ENCODE measurements at places on chromosomes 1 and 21.

- DNase-seq: no peak
Observed at GRCh38 chr1:211035821-211036380, 98.0 kb downstream of the KCNH1 start.

DNA sequence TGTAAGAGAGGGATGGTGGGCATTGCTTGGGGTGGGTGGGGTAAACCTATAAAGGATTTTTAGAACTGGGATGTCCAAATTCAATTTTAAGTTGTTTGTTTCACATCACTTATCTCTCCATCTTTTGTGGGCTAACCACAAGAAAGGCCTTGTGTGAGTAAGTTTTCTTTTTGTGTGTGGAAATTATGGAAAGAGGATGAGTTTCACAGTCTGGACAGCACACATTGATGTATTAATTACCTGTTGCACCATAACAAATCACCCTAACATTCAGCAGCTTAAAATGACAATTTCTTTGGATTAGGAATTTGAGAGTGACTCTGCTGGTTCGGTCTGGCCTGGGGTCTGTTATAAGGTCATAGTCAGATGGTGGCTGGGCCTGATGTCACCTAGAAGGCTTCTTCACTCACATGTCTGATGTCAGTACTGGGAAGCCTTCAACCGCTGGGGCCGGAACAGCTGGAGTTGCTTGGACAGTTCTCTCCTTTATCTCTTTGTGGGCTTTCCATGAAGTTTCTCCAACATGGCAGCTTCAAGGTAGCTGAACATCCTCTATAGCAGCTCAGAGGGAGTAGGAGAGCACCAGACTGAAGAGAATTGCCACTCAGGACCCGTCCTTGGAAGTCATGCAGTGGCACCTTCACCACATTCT is 2.0 kb upstream of the COL9A2 start:
- DNase-seq: no peak

DNA sequence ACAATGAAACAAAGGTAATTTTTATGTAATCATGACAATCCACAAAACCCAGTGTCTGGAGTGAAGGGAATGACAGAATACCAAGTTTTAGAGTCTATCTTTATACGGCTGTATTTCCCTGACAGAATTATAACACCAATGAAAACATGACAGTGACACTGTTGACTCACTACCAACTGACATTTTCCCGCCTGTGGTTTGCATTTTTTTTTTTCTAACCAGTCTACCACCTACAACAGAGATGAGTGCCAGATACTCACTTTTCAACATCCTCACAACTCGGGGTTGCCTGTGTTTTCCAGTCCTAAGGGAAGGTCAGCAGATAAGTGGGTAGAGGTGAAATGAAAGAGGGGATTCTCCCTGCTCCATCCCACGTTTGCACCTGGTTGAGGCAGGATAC is 118.9 kb downstream of the KCNJ6 start:
- no peak for DNase-seq

DNA sequence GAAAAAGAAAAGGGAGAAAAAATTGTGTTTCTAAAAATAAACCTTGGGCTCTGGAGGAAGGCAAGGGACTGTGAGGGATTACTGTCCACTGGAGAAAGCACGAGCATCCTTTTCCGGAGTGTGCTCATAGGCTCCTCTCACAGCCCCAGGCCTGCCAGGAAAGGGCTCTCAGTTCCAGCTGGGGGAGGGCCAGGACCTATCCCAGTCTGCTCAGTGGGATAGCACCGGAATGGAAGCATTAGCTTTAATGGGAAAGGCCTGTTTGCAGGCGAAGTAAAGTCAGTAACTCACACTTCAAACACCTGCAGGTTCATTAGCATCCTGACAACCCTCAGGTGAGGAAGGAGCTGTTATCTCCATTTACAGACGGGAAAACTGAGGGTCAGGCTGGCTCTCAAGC is 113.9 kb upstream of the USP24 start:
- no peak for DNase-seq

GRCh38 chr1:115492880-115493279 is 148.9 kb upstream of the VANGL1 start:
- no peak for DNase-seq

DNA sequence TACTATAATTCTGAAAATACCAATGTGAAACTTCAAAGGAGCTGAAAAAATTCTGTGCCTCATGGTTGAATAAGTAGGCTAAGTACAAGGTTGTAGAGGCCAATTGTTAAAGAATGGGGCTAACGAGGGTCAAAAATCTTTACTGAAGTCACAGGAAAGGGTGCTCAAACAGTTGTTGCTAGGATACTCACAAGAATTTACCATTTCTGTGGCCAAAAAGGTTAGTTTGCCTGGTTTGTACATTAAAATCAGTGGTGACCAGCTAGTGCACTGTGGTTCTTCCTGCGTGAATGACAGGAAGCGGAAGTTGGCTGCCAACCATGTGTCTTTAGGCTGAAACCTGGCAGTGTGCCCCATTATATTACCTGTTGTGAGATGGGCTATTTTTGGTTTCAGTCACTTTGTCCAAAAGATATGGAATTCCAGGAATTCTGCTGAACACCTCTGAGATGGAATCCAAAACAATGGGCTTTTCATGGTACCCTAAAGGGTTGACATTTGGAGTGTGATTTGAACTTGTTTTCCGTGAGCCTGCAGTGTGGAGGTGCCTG is 13.5 kb downstream of the MAP3K21 start:
- DNase-seq: no peak

DNA sequence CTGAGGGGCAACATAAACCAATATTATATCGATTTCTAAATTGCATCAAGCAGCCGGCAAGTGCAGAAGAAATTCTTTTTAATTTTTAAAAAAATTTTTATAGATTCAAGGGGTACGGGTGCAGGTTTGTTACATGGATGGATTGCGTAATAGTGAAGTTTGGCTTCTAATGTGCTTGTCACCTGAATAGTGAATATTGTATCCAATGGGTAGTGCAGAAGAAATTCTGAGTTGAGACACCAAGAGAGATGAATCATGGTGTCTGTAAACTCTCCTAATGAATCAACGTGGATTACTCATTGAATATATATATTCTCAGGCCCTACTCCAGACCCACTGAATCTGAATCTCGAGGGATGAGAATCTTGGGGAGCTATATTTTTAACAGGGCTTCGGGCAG is 253.7 kb upstream of the FOXD3 start:
- DNase-seq: no peak

DNA sequence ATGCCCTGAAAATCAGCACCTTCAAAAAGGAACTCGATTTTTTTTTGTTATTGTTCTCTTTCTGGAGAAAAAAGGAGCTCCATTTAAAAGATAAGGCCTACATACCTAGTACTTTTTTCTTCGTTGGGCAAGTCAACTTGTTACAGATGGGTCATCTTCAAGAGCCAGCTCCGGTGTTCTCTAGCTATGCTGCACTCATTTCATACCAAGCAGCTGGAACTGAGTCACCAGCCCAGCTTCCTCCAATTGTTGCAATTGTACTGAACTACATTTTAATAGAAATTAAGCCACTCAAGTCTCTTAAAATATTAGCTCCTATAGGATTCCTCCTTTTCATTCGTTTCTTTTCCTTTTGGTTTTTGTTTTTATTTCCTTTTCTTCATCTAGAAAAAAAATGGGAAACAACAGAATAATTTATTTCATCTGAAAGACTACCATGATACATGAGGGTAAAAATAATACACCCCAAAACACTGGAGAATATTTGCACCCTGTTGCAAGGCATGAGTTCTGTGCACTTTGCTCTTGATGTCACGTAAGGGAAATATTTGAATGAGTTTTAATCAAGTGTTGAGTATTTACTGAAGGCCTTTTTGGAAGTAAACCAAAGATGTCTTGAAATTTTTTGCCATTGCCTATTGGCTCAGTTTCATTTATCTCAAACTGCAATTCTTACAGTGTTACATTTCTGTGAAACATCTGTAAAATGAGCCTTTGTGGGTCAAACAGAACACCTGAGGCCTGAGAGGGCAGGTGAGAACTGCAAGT is 60.5 kb downstream of the CLIC4 start:
- no peak for DNase-seq

- DNase-seq: no peak
Observed at GRCh38 chr1:178849918-178850317, 21.0 kb downstream of the ANGPTL1 start.

- no peak for DNase-seq
Observed at GRCh38 chr1:236239092-236239585, 42.6 kb downstream of the ERO1B start.

DNA sequence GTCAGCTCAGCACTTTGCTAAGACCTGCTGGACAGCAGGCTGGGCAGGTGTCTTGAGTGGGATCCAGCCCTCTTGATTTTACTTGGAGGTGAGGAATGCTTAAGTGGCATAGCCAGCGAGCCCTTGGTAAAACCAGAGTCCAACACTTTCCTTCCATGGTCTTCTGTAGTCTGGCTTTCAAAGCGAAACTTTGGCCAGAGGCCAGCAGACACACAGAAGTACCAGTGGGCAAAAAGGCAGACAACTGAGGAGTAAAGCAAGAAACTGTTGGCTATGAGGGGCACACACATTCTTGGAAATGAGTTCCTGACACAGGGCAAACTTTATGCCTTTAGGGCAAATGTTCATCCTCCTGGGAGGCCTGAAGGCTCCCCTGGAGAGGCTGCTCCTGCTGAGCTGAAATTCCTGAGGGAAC is 281.0 kb upstream of the POU3F1 start:
- DNase-seq: no peak

DNA sequence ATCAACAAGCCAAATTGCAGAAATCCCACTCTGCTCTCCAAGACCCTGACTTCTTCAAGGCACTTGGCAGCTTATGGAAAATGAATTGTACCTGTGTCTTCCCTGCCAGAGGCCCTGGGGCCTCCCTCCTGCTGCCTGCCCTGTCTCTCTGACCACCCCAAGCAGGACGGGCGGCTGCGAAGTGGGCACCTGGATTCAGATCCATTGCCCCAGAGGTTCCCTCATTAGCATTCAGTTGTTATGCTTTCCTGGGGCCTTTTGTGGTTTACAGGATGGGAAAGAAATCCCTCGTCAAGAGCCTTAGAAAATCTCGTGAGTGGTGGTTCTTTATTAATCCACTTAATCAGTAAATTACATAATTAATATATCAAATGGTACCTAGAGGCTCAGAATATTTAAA is 179.3 kb downstream of the TNR start:
- DNase-seq: no peak

DNA sequence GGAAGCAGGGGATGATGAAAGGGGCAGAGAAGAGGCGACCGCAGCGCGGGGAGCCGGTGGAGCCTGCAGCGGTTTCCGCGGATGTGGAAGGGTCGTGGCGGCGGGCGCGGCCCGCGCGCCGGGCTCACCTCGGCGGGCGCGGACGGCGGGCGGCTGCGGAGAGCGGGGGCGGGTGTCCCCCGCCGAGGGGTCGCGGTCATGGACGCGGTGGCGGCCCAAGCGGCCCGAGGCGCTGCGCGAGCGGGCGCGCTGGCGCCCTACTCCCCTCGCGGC is 572 bp downstream of the LPGAT1 start:
- DNase-seq: peak; percentile 9

GRCh38 chr1:173423291-173423690 is 53.8 kb upstream of the PRDX6 start:
- no peak for DNase-seq

- DNase-seq: no peak
Observed at GRCh38 chr1:199242147-199242546, 603.3 kb downstream of the PTPRC start.

DNA sequence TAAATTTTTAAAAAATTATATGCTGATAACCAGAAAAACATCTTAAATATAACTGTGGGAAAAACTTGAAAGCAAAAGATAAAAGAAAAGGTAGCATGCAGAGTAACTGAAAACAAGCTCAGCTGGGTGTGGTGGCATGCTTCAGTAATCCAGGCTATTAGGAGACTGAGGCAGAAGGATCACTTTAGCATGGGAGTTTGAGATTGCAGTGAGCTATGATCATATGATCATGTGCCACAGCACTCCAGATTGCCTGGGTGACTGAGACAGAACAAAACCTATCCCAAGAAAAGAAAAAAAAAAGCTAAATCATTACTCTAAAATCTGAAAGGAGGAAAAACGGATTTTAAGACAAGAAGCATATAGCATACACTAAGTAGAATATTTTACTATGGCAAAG is 1624.0 kb downstream of the AMY1C start:
- DNase-seq: no peak

GRCh38 chr1:69679965-69680364 is 112.2 kb downstream of the LRRC7 start:
- DNase-seq: no peak

DNA sequence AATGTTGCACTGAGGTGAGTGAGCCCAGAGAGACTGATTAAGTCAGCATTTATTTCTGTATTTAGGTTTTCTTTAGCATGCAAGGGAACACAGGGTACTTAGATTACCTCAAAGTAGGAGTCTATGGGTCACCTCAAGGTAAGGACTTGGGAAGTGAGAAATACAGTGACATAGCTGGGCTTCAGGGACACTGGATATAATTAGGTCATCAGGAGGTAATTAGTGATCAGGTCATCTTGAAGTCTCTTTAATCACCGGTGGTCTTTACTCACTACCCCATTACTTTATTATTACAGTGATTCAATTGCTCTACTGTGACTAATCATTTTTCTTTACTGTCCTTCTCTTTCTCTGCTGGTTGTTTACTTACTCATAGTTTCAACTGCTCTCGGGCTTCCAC is 59.9 kb upstream of the KCNK1 start:
- no peak for DNase-seq

- DNase-seq: no peak
Observed at GRCh38 chr21:30337276-30337744, at the start of gene KRTAP27-1. Gene KRTAP27-1 (minus strand): TSS chr21:30337694. CDS start chr21:30337668, 26 bp downstream.

DNA sequence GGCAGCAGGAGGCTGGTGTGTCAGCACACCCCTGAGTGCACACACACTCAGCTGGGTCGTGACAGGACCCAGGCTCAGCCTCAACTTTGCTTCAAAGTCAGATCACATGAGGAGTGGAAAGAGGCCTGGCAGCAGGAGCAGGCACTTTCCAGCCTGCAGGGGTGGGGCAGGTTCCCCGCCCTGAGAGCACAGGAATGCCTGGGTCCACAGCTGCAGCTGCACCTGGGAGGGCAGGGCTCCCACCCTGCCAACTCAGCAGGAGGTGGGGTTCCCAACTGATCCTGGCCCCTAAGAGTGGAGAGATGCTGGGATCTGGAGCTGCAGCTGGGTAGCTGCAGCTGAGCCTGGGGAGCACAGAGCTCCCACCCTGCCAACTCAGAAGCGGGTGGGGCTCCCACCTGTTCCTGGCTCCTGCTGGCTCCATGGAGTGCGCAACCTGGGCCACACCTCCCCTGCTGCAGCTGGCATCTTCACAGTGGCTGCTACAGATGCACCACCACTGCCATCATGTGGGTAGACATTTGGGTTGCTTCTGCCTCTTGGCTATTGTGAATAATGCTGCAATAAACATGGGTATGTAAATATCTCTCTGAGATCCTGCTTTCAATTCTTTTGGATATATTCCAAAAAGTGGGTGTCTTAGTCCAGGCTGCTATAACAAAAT is 415.4 kb downstream of the TTLL7 start:
- no peak for DNase-seq

- DNase-seq: no peak
Observed at GRCh38 chr1:3702990-3703728, 49.1 kb upstream of the CCDC27 start.

GRCh38 chr1:154773551-154773950 is 96.5 kb downstream of the KCNN3 start:
- no peak for DNase-seq

Measured in stimulated activated CD4-positive, alpha-beta T cell treated with anti-CD3 and anti-CD28 coated beads, TNF-alpha, amount 100 ng/mL, for 4 hours (primary cell).